ENCODE measurements at places on chromosomes 5 and 9.
A peak's percentile ranks its signal among the peaks of the same experiment; 100 is the strongest.

- no peak for DNase-seq
Measured at GRCh38 chr9:128728298-128728697, 4.4 kb upstream of the ZDHHC12 start.

- DNase-seq: no peak
Measured at GRCh38 chr9:125620216-125620615, 86.8 kb downstream of the MAPKAP1 start.

GRCh38 chr5:147963948-147964693 is 57.8 kb upstream of the C5orf46 start:
- DNase-seq: no peak

DNA sequence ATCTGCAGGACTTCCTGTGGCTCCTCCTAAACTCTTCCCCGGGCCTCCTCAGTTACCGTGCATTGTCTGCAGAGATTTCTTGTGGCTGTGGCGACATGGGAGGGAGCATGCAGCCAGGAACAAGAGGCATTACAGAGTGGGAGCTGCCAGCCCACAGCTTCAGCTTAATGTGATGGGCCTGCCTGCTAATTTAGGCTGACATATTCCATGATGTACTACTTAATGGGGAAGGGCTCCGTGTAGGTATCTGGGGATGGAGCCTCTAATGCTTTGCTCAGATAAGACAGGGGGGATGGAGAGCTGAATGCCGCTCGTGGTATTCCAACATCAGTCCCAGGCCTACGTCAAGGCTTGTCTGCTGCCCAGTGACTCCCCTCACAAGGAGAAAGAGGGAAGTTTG is 137.6 kb upstream of the GPR151 start:
- no peak for DNase-seq

DNA sequence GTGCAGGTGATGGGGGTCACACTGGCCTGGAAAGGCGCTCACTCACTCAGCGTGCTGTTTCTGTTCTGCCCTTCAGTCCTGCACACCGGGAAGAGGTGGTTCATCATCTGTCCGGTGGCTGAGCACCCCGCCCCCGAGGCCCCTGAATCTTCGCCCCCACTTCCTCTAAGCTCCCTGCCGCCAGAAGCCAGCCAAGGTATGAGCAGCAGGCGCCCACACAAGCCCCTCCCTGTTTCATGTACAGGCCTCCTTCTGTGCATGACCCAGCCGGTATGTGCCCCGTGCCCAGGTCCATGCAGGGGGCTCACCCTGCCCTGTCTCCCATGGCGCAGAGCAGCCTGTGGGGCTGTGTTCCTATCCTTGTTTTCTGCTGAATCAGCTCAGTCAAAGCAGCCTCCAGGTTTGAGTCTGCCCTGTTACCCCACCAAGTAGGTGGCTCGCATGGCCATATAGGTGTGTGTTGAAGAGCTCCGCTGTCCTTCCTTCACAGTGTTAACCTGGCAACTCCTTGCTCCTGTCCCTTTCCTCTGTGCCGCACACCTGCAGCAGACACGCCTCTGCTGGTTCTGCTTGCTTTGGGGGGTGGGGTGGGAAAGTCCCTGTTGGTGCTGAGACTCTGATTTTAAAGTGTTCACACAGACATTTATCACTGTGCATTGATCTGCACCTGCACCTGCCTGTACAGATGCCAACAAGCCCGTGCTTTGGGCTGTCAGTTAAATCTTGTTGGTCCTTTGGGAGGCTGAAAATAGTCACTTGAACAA is 84.8 kb downstream of the WNK2 start:
- no peak for DNase-seq

DNA sequence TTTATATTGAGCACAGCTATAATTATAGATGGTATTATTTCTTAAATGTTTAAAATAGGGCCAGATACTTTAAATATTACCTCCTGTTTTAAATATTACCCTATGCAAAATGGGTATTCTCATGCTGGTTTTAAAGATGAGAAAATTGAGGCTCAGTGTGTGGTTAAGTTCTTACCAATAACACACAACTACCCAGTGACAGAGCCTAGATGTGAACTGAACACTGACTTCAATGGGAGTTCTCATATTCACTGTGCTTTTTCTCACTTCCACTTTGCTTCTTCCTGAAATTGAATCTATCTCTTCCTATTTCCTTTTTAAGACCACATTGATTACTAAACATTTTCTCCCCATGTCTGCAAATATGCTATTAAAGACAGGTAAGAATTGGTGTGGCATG is 135.8 kb upstream of the TUSC1 start:
- DNase-seq: no peak

DNA sequence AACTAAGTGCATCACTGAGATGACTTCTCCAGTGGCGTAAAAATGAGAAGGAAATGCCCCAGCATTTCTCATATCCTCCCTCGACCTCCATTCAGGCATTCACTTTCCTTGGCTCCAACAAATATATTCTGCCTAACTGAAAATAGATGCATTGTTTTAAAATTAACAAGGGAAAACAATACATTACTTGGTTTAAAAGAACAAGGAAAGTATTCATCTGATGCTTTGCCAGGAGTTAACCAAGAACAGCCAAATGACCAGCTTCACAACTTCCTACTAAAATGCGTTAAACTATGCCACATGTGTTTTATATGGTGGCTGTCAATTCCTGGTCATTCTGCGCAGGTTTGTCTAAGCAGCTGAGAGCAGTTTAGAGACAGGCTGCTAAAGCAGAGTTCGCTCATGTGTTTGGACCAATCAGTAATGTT is 121.4 kb downstream of the GNAQ start:
- DNase-seq: no peak

DNA sequence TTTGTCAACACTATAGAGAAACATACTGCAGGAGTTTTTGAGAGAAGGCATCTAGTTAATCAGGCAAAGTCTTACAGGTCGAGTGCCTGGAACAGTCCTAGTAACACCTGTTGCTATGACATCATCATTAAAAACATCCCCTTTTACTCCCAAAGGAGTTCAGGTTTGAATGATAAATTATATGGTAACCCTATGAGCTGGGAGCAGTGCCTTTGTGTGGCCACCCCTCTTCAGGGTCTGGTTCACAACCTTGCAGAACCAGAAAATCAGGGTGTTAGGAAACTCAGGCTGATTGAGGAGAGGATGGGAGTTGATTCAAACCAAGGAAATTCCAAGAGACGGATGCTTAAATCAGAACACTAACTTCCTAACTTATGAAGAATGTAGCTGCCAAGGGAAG is 179.1 kb upstream of the RASEF start:
- no peak for DNase-seq

DNA sequence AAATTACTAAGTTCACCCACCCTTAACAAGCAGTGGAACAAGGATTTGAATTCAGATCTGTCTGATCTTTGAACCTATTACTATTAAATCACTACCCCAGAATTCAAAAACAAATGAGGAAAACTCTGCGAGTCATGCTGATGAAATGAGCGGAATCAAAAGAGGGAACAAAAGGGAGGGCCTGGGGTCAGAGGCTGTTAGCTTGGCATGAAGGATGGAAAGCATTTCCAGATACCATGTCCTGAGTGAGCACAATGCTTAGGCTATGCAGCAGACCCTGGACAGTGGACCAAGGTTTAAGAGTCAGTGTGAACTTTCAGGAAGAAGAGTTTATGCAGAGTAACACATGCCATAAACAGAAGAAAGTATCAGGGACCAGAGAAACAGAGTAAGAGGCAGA is 30.5 kb downstream of the GRIA1 start:
- DNase-seq: no peak

DNA sequence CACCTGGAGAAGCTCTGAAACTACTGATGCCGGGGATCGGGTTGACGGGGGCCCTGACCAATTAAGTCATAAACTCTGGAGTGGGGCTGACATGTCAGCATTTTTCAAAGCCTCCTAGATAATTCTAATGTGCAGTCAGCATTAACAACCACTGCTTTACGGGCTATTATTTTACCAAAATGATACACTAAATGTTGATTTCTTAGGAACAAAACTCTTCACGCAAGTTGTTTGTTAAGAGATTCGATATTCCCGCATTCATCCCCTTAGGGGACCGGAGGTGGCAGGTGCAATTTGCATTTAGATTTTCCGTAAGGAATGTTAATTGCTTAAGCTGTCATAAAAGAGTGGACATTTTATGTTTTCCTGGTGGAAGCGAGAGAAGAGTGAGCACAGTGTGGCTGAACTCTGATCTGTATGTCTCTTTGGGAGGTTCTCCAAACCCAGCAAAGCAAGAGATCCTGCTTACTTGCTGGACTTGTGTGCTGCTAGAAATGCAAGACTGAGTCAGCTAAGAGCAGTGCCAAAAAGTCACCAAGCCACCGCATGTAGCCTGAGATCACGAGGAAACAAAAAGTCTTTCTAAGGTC is 77.6 kb downstream of the UGCG start:
- no peak for DNase-seq

DNA sequence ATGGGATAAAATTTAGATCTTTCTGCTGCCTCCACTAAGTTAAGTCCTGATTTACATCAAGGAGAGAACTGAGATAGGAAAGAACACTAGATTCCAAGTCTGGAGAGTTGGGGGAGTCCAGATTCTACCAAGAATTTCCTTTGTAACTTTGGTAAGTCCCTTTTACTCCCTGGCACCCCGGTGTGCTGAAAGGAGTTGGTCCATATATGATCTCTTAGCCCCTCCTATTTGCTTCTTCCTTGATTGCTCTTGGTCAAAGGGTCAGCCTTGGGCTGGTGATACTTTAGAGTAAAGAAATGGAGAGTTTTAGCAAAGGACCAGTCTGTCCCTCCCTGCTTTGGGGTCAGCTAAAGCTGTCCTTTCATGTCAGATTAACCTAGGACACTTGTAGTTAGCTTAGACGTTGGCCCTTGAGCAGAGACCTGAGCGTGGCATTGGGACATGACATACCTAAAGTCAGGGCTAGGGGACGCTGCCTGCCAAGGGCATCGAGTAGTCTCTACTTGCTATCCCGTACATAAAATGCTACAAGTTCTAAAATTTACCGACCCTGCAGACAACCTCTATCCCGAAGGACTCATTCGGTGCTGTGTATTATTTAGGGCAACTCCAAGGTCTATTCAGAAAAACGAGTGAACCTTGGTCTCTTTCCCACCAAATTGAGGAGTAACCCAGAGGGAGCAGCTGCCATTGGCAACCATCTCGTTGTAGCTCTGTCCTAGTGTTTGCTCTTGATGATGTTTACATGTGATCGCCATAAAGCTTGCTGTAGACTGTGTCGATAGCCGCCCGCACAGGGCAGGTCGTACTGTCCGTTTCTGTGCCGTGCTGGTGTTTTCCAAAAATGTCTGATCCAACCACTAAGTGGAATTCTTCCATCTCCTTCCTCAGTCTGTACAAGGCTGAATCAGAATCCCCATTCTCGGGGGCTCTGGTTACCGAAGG is 94.4 kb downstream of the PDE6A start:
- DNase-seq: no peak

GRCh38 chr5:43553381-43553780 is 3.5 kb downstream of the PAIP1 start:
- DNase-seq: no peak

DNA sequence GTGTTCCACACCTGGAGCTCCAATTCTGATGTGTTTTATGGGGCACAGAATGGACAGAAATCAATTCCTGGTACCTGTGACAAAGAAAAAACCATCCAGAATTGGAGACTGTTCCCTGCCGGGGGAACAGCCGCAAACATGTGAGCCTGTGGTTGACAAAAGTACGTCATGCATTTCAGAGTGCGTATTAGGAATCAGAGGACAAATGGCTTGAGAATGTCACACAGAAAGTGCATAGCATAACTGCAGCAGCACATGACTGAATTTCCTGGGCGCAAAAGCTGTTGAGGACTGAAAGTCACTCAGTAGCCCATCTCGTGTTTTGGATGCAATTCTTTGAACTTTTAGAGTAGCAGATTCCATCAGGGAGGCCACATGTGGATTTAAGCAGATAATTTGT is 85.1 kb downstream of the TRIO start:
- no peak for DNase-seq

- DNase-seq: no peak
Measured at GRCh38 chr9:5714501-5715401, 85.8 kb downstream of the RIC1 start.

DNA sequence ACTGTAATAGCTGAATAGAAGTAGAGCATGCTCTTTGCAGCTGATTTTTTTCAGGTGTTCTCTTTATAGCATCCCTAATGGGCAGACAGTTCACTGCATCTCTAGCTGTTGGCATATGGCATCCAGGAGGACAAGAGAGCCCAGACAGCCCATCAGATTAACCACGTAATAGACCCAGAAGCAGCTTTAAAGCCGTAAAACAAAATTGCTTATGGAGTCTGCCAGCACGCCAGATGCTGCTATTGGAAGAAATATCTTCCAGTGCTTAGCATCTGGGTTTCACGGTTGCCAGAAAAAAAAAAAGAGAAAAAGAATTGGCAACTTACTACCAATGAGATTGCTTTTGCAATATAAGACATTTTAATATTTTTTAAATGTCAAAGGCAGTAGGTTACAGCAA is 869.4 kb upstream of the NUDT12 start:
- DNase-seq: peak; percentile 26

DNA sequence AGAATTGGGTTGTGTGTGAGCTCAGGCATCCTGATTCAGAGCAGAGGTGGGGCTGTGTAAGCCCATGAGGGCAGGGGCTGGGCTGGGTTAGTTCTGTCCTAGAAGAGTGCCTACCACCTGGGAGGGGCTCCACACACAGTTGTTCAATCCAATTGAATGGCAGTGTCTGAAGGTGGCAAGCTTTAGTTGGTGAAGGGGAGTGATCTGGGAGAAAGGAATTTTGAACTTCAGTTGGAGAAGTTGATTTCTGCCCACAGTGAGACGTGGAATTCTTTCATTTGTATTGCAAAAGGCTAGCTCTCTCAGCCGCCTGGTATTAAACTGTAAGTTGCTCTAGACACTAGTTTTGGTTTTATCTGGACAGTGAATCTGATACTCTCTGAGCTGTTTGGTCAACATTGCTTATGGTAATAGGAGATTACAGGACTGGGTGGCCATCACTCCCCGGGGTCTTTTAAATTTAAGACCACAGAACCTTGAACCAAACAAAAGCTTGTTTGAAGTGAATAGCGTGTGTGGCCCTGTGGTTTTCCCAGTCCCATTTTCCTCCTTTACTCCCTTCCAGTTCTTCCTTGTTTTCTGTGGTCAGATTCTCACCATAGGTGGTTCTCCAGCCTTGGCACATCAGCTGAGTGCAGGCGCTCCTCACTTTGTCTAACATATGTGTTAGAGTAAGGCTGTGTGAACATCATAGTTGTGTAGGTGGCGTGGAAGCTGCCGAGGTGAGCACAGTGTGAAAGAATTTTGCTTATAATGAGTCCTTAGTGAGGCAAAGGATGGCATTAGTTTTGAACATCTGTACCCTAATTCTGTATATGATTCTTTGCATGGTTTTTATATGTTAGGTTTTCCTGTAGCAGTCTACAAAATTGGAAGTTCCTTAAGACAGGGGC is 78.0 kb downstream of the ARHGAP26 start:
- DNase-seq: no peak

DNA sequence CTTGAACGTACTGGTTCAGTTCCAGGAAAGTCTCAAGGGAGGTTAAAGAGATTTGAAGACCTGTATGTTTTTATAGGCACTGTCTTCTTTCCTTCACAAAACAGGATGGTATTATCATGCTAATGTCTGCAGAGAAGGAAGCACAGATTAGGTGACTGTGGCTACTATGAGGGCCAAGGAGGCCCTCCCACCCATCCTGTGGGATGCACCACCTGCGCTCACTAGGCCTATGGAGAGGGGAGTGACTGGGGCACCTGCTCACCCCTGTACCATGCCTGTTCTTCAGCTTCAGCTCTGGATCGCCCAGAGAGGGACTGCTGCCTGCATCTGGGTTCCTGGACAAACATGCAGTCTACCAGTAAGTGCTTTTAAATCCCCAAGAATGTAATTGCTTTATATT is 469.4 kb downstream of the CCDC171 start:
- DNase-seq: no peak

- DNase-seq: no peak
Measured at GRCh38 chr5:73853091-73853490, 227.1 kb downstream of the ARHGEF28 start.

GRCh38 chr9:84482607-84483006 is 142.0 kb upstream of the SLC28A3 start:
- no peak for DNase-seq
